ENCODE measurements at places on chromosomes 5 and 9. TPM values are rescaled to one million over a fixed set of nuclear protein-coding genes. Genes with fewer than 3 reads are reported as not detected.

- no peak for DNase-seq
These were observed 102.3 kb downstream of the NDUFAF2 start for GRCh38 chr5:61047346-61047745.

DNA sequence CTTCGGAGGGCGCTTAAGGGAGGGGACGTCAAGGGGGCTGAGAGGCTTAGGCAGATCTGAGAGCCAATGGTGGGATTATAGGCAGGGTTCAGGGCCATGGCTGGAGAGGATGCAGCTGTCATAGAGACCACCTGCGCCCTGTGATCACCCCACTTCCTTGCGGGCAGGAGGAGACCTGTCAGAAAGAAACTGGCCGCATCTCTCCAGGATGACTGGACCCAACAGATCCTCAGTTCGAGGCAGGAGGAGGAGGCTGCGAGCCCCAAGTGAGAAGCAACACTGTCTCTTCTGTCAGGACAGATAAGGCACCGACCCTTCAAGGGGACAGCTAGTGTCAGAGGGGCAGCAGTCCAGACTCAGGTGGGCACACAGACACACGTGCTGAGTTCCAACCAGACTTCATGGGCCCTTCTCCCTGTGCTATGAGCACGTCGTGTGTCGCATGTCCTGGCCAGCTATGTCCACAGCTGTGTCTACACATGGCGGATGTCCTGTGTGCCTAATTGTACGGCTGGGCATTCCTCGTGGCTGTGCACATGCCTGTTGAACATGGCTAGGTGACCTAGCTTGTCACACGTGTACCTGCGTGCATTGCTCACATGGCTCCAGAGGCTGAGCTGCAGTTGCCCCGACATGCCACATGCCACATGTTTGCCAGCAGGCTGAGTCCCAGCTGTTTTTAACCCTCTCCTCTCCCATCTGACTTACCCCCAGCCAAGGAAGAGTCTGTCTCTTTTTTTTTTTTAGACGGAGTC is 583 bp upstream of the AQP3 start:
- DNase-seq, result no peak

- DNase-seq, result no peak
These were observed 27.4 kb downstream of the OXCT1 start for GRCh38 chr5:41842777-41843176.

DNA sequence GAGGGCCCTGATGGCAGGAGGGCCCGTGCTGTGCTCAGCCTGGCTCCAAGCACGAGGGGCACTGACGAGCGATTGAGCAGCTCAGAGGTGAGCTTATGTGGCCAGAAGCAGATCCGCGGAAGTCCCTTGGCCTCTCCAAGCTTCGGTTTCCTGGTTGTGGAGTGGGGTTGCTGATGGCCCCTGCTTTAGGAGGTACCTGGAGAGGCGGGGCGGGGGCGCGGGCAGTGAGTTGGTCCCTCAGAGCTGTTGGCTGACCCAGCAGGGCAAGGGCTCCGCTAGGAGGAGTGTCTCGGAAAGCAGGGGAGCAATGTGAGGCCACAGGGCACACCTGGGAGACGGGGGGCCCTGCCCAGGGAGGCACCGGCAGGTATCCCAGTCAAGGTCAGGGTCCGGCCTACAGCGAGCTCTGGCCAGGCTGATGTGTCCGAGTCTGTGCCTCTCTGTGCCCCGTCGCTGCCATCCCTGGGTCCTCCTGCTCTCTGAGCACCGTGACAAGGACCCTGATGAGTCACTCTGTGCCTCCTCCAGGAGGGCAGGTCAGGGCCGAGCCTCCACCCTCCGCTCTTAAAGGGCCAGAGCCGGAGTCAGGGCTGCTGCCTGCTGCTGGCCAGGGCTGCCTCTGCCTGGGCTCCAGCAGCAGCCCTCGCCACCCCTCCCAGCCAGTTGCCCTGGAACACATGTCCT is 14.8 kb downstream of the NCS1 start:
- no peak for DNase-seq

GRCh38 chr5:166370928-166371690 is 1920.3 kb upstream of the WWC1 start:
- no peak for DNase-seq

DNA sequence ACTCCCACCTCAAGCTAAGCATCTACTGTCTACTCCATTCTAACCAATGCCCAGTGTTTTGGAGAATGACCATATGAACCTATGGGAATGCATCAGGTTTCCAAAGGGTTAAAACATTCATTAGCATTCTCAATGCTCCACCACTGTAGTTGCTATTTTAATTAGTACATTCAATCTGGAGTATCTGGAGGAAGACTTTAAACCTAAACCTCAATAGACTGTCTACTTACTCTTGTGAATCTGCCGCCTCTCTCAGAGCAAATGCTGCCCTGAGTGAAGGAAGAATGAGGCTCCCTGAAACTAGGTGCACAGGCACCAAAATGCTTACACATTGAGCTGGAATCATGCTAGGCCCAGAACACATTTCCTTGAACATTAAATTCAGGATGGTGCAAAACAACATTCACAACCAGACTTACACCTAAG is 2.0 kb downstream of the ENC1 start:
- DNase-seq, result no peak

Gene TAF1L
- total RNA-seq, result not detected

Gene CSF1R
- 0.44 TPM for total RNA-seq

Data from activated B cell treated with CpG ODN at 0.5 μM for 24 hours (primary cell).